ENCODE measurements at places on chromosomes 6 and 20. TPM values are rescaled to one million over a fixed set of nuclear protein-coding genes. Genes with fewer than 3 reads are reported as not detected.

The PAX1 gene
- total RNA-seq: not detected

The ABHD16A gene
- total RNA-seq: 38.2 TPM

The NTSR1 gene
- total RNA-seq: 0.15 TPM

The PRDM13 gene
- not detected for total RNA-seq

The CDH26 gene
- total RNA-seq: not detected

The ULBP3 gene
- total RNA-seq: 12.5 TPM

The HLA-DQA1 gene
- total RNA-seq: not detected

The LY6G6D gene
- total RNA-seq: not detected

The TULP1 gene
- total RNA-seq: not detected

The DLK2 gene
- not detected for total RNA-seq

The PLG gene
- total RNA-seq: not detected

The LINC00237 gene
- total RNA-seq: not detected

The ZC2HC1B gene
- not detected for total RNA-seq

The BNIP5 gene
- total RNA-seq: not detected

The SYCP2 gene
- 0.30 TPM for total RNA-seq

The GJA10 gene
- total RNA-seq: not detected

The OR2H1 gene
- total RNA-seq: not detected

The SLC17A3 gene
- not detected for total RNA-seq

The RSPO3 gene
- total RNA-seq: 0.20 TPM

The CDH4 gene
- 3.6 TPM for total RNA-seq

The C20orf144 gene
- total RNA-seq: 0.05 TPM

The UBE2V1 gene
- total RNA-seq: 77.2 TPM

The PPARD gene
- 6.4 TPM for total RNA-seq

The PI16 gene
- 0.98 TPM for total RNA-seq

The HLA-DMB gene
- total RNA-seq: 1.2 TPM

The HLA-DRA gene
- total RNA-seq: not detected

The SSTR4 gene
- total RNA-seq: not detected

The LTB gene
- total RNA-seq: 7.0 TPM

The PTCRA gene
- not detected for total RNA-seq

The INSM1 gene
- not detected for total RNA-seq

Data from mammary microvascular endothelial cell (primary cell).